ENCODE measurements at places on chromosomes 6 and 20.

DNA sequence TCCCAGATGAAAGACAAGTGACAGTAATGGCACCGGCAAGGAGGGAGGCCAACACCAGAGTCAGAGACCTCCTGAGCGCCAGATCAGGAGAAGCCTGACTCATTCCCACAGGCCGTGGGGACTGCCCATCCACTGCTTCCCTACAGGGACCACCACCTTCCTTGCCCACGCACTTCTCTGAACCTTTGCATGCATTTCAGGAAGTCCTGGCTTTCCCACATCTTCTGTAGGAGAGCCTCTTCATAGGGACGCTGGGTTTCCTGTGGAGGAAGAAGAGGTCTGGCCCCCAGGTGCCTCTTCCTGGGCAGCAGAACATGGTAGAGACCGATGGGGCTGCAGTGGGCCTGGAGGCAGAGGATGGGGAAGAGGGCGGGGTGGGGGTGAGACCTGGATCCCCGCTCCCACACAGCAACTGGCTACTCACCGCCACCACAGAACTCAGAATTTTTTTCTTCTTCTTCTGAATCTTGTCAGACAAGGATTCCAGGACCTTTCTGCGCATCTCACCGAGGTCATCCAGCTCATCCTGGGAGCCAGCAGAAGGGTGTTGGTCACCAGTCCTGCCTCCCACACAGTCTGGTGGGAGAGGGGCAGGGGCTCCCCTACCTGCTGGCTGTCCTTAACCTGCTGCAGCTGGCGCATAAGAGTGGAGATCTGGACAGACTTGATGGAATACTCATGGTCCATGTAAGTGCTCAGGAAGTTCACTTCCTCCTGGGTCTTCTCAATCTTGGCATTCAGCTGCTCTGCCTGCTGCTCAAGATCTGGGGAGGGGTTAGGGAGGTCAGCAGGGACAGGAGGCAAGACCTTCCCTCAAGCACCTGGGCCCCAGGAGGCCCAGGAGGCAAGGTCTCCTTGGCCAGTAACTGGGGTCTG is 13.7 kb downstream of the C20orf96 start:
- no peak for DNase-seq

GRCh38 chr6:41457303-41457670 is 88.9 kb upstream of the FOXP4 start:
- DNase-seq, result no peak

DNA sequence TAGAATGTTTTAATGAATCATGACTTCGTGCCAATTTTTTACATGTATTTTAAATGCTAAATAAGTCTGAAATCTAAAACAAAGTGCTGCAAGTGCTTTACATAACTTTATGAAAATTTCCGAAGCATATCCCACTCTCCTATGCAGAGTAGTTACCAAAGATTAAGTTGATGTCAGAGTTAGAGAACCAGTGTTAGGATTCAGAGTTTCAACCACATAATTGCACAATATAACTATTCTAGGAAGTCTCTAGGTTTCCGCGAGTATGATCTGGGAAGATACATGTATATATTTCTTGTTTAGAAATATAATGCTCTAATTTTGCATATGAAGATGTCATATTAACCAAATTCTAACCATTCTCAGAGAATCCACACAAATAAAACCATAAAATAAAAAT is 74.8 kb downstream of the ASCC3 start:
- DNase-seq, result no peak

- DNase-seq, result no peak
These were observed 61.0 kb downstream of the LYRM4 start for GRCh38 chr6:5199702-5200101.

GRCh38 chr6:11098004-11098403 is 4.4 kb downstream of the SMIM13 start:
- DNase-seq, result no peak

DNA sequence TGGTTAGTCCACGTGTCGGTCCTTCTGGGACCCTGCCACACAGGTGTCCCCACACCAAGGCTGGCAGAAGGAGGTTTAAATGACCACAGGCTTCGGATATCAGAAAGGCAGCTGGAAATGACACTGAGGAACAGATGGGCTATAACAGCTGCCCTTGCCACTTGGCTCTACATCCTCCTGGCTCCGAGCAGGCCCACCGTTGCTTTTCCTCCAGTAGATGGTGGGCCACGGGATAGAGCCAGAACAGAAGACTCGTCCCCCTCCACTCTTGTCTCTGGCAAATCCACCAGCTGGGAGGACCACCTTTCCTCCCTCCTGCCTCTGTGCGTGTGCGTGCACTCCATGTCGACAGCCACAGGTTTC is 17.6 kb downstream of the WRNIP1 start:
- no peak for DNase-seq

DNA sequence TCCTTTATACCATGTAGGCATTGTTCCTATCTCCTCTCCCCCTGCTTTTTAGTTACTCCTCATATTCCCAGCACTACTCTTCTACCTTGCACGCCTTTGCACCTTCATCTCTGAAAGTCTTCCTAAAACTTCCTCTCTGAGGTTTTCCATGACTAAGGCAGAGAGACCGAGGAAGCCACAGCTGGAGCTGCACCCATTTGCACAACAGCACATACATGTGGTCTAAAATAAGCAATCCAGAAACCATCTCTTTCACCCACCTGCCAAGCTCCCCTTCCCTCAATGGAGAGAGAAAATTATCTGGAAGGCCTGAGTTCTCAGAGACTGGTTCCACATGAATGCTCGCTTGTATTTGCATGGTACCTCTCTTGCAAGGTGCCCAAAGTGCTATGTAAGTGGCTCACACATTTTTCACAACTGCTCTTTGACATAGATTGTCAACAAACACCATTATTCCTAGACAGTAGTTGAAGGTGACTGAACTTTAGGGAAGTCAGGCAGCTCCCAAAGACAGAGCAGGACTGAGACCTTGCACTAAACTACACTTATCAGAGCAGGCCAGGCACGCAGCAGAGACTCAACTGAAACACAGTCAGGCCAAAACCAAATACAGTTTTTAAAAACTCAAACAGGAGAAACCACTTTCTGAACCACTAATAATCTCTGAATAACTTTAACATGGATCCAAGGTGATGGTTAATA is 313.2 kb downstream of the TFAP2A start:
- DNase-seq, result no peak

- DNase-seq, result no peak
These were observed 381.8 kb downstream of the CDKAL1 start for GRCh38 chr6:20916086-20916485.

GRCh38 chr20:60144974-60145527 is 186.8 kb downstream of the CDH26 start:
- no peak for DNase-seq

DNA sequence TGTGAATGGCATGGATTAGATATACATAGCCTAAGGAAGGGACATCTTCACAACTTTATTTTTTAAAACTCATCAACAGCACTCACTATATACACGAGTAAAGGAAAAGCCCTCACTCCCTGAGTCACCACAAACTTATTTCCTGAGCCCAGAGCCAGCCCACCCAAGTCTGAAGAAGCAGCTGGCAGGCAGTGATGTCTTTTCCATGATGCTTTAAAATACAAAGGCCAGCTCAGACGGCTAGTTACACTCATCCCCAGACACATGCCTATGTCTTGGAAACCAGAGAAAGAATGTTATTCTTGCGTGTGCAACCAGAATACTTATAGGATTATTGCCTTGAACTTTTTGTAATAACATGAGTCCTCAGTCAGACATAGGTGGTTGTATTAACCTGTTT is 114.4 kb downstream of the ADGRG6 start:
- DNase-seq, result no peak

GRCh38 chr6:16483315-16483875 is 245.0 kb downstream of the GMPR start:
- DNase-seq, result peak; percentile 32

- no peak for DNase-seq
These were observed 40.3 kb upstream of the RALGAPA2 start for GRCh38 chr20:20752712-20753111.

- DNase-seq, result peak; percentile 56
These were observed 1.7 kb downstream of the SLC22A23 start for GRCh38 chr6:3455147-3455568.

DNA sequence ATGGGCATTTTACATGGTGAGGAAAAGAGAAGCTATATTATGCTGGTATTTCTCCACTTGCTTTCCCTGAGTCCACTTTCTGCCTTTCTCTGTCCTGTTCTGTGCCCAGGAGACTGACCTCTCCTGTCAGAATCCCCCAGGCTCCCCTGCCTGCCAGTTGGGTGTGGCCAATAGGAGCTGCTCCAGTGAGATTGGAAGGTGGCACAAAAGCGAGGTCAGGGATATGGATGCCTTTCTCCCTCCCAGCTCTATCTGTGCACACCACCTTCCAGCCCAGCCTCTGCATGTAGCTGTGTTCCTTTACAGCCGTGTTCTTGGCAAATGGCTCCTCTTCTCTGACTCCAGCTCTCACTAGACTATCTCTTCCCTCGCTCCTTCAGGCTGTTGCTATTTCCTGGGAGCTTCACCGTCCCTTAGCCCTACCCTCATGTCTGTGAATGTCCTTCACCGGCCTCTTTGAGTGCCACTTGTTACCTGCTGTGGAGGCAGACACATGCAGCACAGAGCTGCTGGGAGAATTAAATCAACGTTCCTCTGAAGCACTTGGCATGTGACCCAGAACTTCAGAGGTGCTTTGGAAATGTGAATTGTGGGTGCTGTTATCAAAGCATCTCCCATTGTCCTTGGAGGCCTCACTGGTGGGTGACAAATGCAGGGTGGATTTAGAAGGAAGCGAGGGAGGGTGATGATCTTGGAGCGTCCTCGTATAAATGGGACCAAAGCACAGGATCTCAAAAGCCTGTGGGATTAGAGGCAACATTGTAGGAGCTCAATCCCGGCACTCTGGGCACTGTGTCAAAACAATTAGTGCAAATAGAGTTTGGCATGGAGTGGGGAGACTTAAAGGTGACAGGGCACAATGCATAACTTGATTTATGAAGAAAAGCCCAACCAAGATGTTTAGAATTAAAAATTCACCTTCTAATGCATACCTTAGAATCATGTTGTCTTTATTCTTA is 28.9 kb upstream of the RALGAPA2 start:
- no peak for DNase-seq

- no peak for DNase-seq
These were observed 66.1 kb upstream of the SLC22A16 start for GRCh38 chr6:110542311-110543024.

DNA sequence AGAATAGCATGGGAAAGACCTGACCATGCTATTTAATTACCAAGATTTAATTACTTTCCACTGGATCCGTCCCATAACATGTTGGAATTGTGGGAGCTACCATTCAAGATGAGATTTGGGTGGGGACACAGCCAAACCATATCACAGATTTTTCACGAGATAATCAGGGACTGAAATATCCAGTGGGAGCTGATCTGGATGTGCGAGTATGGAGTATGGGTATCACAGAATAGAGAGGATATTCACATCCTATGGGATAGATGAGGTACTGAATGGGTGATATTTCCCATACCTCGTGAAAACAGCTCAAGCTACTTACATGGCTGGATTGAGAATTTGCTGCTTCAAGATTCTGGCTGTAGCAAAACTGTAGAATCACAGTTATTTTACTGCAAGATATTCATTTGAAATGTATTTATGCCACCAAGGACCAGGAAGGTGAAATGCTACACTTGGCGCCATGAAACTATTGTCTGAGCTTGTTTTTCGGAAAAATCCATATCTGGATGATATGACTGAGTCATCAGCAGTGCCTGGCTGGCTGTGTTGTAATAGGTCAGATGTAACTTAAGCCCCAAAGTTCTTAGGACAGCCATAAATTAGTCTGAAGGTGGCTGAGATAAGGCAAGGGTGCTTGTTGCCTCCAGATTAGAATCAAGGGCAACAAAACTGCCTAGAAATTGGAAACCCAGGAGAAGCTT is 29.8 kb downstream of the KCNS1 start:
- DNase-seq, result no peak

DNA sequence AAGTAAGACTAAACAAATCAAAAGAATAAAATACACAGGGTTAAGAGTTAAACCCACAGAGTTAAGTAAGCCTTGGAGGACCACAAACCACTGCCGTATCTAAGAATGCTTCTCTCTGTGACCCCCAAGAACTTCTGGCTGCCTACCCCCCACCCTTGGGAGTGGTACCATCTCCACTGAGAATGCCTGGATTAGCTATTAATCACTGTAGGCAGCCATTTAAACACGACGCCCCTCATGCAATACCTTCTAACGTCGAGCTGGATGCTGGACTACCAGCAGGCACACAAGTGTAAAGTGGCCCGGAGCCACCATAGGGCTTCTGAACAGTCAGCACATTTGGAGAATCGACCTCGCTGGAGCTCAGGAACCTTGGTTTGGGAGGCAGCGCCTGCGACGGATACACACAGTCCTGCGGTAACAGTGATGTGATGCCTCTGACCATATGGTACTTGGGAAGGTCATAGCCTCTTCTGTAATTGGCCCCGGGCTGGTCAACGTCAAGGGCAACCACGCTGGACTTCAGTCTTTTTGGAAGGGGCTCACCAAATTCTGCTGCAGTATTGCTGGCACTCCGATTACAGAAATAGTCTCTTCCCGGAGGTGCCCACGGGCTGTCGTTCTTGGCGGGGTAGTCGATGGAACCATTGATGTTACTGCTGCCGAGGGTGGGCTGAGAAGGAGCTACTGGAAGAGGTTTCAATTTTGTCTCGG is 18.0 kb downstream of the ZNF217 start:
- no peak for DNase-seq
